ENCODE measurements at places on chromosomes 5 and 9.

GRCh38 chr9:38434365-38434764 is 10.1 kb upstream of the IGFBPL1 start:
- no peak for DNase-seq

DNA sequence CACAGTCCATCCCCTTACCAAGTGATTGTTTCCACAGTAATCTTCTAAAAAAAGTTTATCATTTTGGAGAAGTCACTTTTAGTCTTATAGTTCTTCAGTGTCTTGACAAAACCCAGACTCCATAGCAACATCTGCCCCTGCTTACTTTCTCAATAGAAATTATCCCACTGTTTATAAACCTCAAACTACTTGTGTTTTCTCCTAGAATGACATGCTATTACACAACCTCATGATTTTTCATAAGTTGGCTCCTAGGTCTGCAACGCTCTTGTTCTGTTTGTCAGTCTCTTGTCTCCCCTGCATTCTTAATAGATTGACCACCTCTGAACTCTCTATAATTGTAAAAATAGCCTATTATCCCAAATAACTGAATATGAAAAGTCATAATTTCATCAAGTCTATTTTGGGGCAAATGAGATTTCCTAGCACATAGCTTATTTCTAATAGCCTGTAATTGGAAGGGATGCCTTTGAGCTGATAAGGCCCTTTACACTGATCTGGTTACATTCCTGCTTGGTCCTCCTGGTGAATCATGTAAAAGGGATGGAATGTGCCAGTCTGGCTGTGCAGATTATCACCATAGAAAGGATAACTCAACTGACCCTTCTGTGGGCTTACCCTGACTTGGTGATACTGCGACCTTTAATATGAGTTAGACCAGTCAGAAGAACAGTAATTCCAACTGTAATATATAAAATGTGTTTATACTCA is 69.6 kb downstream of the CHSY3 start:
- peak; percentile 14 for DNase-seq

DNA sequence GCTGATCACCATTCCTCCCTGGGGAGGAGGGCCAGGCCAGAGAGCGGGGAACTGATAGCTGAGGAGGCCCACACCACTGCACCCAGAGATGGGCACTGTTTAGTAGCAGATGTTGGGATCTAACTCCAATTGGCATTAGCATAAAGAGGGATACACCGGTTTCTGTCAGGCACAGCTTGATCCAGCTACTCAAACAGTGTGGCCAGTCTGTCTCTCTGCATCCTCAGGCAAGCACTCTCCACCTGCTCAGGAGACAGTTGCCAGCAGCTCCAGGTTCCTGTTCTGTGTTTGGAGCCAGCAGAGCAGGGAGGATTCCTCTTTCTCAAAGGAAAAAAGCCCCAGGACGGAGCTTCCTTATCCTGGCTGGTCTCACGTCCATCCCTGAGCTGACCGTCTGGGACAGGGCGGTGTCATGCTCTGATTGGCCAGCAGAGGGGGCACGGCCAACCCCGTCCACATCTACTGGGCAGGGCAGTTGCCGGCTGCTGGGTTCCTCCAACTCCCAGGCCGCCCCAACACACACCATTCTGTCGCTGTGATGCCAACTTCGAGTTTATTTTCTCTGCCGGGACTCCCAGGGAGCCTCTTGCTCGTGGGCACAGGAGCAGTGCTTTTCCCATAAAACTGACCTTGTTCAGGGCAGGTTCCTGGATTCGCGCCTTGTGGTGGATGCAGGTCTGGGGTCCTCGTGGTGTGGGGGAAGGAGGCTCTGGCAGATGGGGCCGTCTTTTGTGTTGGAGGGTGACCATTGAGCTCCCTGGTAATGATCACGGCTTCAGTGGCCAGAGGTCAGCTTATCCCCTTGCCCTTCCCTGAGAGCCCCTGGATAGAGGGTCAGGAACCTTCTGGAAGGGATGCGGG is 47.9 kb downstream of the COL5A1 start:
- DNase-seq: no peak

GRCh38 chr5:113093558-113093957 is 117.0 kb downstream of the DCP2 start:
- no peak for DNase-seq

GRCh38 chr5:133340822-133341221 is 271.5 kb downstream of the FSTL4 start:
- DNase-seq: no peak

GRCh38 chr5:153147891-153148623 is 342.4 kb upstream of the GRIA1 start:
- no peak for DNase-seq

- no peak for DNase-seq
Measured at GRCh38 chr5:180637962-180638680, 11.3 kb downstream of the FLT4 start.

- DNase-seq: no peak
Measured at GRCh38 chr9:73037613-73038012, 84.8 kb upstream of the ALDH1A1 start.

DNA sequence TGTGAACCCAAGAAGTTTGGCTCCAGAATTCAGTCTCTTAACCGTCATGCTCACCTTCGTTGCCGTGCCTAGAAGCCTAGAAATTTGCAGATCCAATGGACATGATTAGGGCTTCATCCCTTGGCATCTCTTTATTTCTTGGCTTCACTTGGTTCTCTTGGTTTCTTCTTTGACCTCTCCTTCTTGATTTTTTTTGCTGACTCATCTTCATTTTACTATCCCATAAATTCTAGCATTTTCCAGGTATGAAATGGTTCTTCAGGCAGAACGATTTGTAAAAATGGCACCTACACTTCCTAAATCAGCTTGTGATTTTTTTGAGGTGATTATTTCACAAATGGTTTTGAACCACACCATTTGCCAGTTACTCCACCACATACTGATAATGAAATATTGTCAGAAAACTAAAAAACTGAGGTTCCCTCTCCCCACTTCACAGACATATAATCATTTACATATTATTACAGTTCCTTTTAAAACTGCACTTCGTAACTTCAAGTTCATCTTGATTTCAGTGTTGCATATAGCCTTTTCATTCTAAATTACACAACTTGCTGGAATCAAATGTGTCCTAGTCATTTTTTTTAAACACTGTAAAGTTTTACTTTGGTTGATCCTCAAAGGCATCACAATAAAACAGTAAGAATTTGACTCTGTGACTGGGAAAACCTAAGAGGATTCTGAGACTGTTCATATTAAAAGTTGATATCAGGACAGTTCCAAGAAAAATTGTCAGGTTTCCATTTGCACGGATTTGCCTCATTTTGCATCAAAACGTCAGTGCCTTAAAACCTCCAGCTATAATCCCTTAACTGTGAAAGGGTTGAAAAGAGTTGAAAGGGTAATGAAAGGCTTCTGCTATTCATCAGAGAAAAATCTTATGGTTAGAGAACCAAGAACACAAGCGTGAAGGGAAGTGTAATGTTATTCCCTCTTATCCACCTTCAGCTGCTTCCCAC is 8.9 kb upstream of the NREP start:
- no peak for DNase-seq

- no peak for DNase-seq
Measured at GRCh38 chr9:128231638-128232527, 28.7 kb downstream of the DNM1 start.

GRCh38 chr9:89874351-89875321 is 269.8 kb downstream of the GADD45G start:
- no peak for DNase-seq

DNA sequence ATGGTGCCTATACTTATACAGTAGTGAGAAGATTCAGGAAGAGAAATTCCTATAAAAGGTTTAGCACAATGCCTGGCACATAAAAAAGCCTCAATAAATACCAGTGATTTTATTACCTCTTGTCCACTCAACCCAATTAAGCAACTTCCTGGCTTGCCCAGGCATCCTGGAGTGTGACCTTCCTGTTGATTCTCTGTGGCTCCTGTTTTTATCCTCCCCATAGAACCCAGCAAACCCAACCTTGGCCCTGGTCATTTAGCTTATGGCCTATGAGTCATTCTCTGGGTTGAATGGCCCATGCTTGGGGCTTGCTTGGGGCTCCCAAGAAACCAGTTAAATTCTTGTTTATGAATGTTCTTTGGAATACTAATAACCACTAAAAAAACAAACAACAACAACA is 21.4 kb upstream of the SPARC start:
- DNase-seq: no peak

DNA sequence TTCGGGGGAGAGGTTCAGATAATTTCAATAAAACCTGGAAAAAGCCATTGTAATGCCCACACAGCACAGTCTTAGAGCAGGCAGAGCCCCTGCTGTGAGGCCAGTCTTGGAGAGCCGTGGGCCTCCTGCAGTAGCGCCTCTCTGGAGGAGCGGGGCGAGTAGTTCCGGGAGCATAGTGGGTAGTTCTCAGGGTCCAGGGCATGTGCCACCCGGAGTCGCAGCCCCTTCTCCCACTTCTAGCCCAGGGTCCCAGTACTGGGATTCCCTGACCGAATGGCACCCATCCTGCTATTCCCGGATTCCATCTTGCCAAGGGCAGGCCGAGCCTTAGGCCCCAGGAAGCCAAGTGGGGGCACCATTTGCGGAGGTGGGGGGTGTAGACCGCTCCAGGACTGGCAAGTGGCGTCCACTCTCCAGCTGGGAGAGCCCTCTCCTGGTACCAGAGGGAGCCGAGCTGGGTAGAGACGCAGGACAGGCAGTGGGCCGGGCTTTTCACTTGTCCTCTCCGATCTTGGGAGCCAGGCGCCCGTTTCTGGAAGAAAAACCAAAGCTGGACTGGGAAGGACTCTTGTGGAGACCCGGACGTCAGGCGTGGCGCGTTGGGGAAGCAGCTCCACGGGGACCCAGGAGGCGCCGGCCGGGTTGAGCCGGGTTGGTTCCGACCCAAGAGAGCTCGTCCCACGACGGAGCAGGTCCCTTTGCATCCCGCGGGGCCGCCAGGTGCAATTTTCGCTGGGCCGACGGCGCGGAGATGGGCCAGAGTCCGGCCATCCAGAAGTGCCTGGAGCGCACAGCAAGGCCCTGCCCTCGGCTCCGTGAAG is 12.1 kb downstream of the PROP1 start:
- no peak for DNase-seq

DNA sequence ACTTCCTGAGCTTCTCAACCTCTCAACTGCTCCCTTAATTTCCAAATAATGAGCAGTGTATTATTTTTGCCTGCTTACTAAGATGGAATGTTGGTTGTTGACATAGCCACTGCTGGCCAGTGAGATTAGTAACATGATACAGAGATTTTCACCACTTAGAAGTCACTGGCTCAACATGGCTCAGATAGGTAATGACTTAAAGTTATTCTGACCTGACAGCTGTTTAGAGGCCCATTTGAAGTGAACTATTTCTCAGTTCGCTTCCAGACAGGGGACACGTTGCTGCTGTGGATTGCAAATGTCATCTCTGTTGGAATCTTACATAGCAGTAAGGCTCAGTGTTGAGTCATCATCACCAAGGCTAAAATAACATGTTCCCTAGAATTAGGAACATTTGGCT is 490.2 kb downstream of the TLE4 start:
- DNase-seq: no peak

DNA sequence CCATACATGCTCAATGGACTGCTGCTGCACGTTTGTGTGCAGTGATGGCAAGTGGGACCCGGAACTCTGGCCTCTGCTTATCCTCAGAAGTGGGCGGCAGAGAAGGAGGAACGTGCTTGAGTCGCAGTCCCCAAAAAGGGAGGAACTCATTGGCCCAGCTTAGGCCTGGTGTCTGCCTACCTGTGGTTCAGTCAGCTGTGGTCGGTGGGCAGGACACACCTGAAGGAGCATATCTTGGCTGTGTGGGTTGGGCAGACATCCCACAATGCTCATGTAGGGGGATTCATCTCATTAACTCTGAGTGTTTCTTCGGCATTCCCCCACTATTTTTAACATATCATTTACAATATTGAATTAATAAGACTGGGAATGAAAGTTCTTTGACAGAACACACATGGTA is 122.9 kb upstream of the IL12B start:
- no peak for DNase-seq

DNA sequence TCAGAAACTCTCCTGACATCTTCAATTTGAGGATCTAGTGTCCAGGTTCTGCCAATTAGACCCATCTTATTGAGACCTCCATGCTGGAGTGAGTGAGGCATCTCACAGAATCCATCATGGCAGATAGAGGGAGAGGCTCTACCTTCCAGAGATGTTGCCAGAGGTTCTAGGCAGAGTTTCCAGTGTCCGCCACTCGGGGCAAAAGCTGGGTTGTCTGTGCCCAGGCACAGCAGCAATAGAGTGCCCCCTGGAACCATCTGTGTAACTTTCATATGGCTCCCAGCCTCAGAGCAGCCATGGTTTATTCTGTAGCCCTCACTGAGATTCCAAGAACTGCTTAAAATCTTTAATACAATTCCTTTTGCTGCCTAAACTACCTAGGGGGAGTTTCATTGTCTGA is 16.6 kb upstream of the CCDC112 start:
- peak; percentile 12 for DNase-seq

DNA sequence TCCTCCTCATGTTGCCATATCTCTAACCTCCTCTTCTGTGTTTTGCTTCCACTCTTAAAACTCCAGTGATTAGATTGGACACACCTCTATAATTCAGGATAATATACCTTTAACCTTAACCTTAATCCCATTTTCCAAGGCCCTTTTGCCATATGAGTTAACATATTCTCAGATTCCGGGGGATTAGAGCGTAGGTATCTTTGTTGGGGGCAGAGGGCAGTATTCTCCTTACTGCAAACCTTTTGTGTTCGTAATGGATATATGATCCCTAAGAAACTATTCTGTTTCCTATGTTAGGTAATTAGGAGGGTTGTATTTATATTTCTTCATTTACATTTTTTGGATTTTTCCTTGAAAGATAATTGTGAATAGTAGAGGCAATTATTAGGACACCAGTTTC is 99.5 kb downstream of the VPS13A start:
- no peak for DNase-seq

DNA sequence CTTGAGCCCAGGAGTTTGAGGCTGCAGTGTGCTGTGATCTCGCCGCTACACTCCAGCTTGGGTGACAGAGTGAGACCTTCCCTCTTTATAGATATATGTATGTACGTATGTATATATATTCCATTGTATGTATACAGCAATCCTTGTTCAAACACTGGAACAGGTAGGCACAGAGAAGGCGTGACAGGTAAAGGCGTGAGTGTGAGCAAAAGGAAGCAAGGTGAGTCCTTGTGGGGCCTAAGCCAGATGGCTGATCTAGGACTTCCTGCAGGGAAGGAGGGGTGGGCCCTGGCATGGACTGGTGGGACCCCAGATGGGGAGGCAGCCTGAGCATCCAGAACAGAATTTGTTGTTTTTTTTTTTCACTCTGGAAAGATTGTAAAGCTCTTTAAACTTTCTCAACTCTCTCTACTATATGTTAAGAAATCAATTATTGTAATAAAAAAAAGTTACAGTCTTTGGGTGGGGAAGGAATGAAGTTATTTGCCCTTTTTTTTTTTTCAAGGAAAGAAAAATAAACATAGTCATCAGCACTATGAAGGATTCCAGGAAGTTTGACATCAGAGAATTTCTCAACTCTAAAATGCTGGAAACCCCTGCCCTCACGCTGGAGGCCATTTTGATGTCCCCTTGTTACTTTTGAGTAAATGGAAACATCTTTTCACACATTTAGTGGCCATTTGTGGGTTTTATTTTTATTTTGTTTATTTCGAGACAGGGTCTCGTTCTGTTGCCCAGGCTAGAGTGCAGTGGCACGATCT is 38.9 kb upstream of the STXBP1 start:
- DNase-seq: no peak

GRCh38 chr5:74042959-74043358 is 417.0 kb downstream of the ARHGEF28 start:
- no peak for DNase-seq

GRCh38 chr9:21556581-21557427 is 74.7 kb upstream of the IFNE start:
- DNase-seq: no peak

Measured in SW 1271 (cell line).